ENCODE measurements at places on chromosomes 7 and 10.

DNA sequence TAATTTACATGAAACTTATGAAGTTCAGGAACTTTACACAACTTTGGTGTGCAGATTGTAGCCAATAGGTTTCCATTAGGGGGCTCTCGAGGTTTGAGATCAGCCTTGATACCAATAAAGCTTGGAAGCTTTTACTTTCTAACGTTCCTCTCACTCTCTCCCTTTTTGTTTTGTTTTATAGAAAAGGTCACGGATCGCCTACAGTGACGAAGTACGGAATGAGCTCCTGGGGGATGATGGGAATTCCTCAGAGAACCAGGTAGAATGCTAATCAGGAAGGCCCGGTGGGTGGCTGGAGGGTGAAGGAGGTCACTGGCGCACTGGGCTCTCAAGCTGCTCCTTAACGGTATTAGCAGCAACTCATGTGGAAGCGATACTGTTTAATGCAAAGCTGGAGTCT lies 79.9 kb downstream of the VTI1A start:
- no peak for ATAC-seq

DNA sequence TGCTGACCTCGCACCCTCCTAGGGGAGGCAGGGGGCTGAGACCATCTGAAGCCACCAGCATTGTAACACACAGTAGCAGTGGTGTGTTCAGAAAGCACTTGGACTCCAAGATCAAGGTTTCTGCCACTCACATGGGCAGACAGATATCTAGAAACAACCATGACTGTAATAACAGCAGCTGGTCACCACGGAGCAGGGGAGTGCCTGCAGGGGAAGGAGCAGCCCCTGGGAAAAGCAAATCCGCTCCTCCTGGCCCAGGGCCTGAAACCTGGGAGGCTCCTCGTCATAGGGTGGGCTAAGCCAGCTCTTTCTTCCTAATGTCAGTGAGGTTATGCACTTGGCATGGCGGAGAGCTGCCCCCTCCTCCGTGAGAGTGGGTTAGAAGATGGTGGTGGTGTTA lies 118.4 kb upstream of the INSYN2A start:
- no peak for ATAC-seq

- ATAC-seq = no peak
These were observed 237.7 kb downstream of the ETV1 start for GRCh38 chr7:13751766-13752165.

DNA sequence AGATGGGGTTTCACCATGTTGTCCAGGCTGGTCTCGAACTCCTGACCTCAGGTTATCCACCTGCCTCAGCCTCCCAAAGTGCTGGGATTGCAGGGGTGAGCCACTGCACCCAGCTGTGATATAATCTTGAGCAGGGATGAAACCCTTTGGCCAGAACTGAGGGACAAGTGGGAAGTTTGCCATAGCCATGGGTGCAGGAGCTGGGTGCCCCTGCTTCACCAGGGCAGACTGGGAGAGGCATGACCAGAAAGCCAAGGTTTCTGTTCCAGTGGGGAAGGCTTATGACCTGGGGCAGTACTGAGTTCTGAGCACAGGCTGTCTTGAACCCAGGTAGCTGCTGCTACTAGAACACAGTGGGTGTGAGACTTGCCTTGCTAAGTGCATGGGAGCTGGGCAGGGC lies 40.5 kb upstream of the CDK13 start:
- no peak for ATAC-seq

DNA sequence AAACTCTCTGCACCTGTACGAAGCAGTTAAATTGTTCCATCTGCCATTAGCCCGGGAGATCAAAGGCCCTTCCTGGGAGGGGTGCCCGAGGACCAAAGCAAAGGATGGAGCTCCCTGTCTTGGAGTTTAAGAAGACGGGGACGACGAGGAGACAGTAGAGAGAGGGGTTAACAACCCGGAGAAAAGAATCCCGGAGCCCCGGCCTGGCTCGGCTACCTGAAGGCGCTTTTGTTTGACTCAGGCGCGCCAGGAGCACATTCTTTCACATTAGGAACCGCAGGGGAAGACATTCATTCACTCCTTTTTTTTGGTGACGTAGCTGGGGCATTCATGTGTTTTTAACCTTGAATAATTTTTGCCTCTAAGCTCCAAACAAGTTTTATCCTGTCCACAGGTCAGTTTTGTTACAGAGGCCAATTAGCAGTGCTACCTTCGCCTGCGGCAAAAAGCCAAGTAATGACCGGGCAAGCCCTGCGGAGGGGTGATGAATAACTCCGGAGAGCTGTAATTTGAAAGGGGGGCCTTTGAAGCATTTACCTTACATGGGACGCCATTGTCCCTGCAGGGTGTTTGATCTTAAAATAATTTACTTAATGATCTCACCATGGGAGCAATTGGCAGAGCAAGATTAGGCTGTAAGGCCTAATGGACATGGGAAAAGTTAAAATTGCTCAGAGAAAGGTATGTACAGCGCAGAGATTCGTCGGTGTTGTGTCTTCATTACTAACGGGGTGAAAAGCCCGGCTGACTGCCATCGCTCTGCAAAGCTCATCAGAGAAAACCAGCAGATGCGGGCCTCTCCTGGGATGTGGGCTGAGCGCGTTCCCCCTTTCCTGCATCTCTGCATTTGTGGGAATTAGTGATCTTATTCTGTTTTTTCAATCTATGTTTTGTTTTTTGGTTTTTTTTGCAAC lies 258.0 kb upstream of the SP4 start:
- no peak for ATAC-seq

DNA sequence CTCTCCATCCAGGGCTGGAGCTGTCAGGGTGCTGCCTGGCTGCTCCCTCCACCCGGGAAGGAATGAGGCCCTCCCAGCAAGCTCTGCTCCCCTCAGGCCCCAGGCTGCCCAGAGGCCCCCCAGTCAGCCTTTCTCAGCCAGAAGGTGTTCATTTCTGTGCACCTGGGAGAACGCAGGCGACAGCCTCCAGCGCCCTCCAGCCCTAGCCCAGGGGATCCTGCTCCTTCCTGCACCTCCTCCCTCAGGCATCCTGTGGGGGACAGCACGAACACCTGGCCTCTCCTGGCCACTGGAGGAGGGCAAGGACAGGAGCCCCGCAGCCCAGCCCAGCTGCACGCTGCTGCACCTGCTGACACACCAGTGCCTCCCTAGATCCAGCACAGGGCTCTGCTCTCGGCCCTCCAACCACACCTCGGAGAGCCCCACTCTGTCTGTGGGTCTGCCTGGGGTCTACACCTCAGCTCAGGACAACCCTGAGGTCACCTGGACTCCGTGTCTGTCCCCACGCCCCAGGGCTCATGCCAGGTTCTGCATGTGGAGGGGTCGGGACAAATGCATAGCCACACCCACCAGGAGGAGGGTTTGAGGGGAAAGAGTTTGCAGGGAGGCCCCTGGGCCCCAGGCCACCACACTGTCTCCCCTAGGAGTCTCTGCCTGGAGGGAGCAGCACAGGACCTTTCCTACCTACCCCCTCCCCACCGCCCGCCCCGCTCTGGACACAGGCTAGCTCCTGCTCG lies 7.4 kb upstream of the PWWP2B start:
- peak; percentile 12 for ATAC-seq

- no peak for ATAC-seq
These were observed 263.5 kb upstream of the PODXL start for GRCh38 chr7:131819891-131820290.
